ENCODE measurements at places on chromosomes 1 and 21.

- no peak for DNase-seq
Measured at GRCh38 chr21:32658524-32658923, 46.3 kb upstream of the CFAP298 start.

- DNase-seq = no peak
Measured at GRCh38 chr1:2494323-2494693, 18.2 kb downstream of the PLCH2 start.

DNA sequence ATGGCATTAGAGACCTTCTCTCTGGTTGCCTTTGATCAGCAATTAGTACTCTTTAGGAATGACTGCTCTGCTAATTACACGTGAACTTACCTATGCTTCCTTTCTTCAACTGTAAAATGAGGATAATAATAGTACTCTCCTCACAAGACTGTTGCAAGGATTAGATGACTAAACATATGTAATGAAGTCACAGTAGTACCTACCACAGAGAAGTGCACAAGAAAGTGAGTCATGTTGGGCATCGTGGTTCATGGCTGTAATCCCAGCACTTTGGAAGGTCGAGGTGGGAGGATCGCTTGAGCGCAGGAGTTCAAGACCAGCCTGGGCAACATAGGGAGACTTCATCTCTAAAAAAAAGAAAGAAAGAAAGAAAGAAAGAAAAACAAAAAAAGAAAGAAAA is 68.1 kb upstream of the AK4 start:
- DNase-seq = no peak

- no peak for DNase-seq
Measured at GRCh38 chr1:41444246-41444645, 40.2 kb downstream of the EDN2 start.

DNA sequence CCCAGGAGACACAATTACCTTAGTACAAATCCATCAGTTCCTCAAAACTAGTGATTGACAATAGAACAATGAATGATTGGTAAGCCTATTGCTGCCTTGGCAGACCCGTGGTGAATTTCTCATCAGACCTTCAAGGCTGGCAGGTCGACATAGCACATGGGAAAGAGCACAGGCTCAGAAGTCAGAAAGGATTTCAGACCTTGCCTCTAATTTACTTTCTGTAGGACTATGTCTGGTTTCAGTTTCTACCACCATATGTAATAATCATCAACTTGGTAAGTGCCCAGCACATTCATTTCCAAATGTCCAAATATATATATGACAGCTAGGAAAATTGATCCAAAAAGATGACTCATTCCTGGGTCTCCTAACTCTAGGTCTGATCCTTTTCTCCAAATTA is 62.5 kb upstream of the GRHL3 start:
- no peak for DNase-seq

DNA sequence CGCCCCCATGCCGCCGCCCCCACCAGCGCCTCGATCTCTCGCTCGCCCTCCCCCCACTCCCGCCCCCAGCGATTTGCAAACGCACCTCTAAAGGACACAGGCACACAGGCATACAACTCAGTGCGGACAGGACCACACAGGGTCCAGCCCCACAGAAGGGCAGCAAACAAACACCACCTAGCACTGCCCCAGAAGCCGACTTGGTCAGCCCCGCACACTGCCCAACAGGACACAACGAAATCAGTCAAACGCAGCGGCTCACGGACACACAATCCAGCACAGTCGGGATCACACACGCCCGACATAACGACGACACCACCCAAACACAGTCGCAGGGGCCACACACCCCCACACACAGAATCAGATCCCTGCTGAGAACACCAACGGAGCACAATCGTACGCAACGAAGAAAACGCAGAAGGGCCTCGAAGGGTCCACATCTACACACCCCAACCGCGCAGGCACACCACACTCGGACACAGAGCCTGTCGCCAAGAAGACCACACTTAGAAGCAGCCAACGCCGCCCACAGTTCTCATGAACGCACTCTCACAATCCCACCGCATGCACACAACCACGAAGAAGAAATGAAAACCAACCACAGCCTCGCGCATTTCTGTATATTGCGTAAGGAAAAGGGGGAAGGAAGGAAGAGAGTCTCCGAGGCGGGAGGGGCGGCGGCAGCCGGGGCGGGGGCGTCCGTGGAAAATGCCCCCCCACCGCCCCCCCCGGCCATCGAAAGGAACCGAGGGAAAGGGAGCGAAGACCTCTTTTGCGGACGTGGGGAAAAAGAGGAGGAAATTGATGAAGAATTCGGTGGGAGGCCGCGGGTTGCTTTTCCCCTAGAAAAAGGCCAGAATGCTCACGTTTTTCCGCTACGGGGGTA is 481 bp downstream of the TAL1 start:
- DNase-seq = no peak

GRCh38 chr1:206812471-206812870 is 40.2 kb upstream of the IL10 start:
- DNase-seq = no peak

GRCh38 chr1:58769809-58770320 is 14.0 kb downstream of the JUN start:
- no peak for DNase-seq

GRCh38 chr1:39566441-39567137 is 10.0 kb downstream of the PABPC4 start:
- no peak for DNase-seq

DNA sequence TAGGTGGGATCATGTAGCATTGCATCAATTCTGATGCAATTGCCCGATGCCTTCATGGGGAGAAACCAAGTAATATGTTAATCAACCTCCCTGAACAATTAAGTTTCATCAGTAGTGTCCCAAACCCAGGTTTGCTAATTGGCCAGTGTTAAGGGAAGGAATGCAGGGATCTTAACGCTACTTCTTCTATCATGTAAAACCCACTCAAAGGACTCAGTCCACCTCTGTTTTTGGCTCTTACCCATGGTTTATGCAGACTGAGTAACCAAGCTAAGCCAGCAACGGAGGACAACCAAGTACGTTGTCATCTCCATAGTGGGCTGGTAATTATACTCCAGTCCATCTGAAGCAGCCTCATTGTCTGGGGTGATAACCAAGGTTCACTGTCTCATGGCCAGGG is 203.0 kb upstream of the FMN2 start:
- no peak for DNase-seq

DNA sequence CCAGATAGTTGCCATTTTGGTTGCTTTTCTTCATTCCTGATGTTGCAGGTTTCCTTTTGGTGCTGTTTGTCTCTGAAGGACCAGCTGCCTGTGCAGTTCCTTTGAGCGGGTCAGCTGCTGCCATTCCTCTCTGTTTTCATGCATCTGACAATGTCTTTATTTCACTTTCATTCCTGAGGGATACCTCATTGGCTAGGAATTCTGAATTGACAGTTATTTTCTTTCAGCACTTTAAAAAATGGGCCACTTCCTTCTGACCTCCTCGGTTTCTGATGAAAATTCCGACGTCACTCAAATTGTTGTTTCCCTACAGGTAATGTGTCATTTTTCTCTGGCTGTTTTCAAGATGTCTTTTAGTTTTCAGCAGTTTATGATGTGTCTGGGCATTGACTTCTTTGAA is 24.8 kb downstream of the CCSAP start:
- no peak for DNase-seq

DNA sequence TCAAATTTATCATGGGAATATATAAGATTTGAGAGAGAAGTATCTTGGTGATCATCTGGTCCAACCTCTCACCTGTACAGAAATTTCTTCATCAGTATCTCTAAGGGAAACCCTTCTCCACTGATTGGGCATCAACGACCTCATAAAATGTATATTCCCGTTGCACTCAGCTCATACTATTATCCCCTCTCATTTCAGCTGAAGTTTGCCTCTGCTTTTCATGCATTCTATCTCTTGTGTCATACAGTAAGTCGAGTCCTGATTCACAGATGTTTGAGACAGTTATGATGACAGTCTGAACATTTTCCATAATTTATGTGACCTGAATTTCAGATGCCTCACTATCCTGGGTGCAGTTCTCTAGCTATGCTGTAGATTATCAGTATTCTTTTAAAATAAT is 21.0 kb downstream of the OR10R2 start:
- no peak for DNase-seq

DNA sequence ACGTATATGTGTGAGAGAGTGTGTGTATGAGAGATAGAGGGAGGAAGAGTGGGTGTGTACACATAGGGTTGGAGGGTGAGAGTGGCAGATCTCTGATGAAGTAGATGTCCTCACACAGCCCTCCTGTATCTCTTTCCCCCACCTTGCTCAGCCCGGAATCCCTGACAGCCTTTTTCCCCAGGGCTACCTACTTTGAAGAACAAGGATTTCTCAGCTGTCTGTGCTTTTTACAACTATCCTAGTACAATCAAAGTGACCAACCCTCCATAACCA is 29.1 kb upstream of the CADM3 start:
- no peak for DNase-seq

DNA sequence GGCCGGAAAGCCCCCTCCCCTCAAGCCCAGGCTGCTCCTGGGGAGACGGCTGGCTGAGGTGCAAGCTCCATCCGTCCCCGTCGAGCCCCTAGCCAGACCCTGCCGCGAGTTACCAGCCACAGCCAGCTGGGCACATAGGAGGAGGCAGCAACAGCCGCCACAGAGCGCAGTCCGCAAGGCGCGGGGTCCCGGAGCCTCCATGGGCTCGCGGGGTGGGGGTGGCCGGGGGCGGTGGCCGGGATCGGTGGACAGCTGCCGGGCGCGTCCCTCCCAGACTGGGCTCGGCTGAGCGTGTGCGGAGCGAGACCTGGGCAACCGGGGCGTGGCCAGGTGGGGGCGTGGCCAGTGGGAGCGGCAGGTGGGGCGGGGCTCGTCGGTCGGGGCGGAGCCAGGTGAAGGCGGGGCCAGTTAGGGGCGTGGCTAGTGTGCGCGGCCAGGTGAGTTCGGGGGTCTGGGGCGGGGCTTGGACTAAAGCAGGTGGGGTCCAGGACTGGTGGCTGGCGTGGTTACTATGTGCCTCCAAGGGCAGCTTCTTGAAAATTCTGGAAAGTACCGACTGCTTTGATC is at the start of gene CD164L2:
CD164L2 (minus strand) TSS at position 295 of the 567 bp plus-strand sequence; CDS start at position 201, 94 bp downstream.
- no peak for DNase-seq

DNA sequence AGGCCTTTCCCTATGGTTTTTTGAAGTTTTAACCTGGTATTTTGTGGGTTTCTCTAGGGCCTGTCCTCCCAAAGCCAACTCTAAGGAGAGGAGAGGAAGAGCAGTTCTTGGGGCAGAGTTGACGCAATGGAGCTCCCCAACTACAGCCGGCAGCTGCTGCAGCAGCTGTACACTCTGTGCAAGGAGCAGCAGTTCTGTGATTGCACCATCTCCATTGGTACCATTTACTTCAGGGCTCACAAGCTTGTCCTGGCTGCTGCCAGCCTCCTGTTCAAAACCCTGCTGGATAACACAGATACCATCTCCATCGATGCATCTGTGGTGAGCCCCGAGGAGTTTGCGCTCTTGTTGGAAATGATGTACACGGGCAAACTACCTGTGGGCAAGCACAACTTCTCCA is 38.2 kb downstream of the ZBTB40 start:
- no peak for DNase-seq

GRCh38 chr1:41768583-41768982 is 150.1 kb downstream of the HIVEP3 start:
- no peak for DNase-seq

DNA sequence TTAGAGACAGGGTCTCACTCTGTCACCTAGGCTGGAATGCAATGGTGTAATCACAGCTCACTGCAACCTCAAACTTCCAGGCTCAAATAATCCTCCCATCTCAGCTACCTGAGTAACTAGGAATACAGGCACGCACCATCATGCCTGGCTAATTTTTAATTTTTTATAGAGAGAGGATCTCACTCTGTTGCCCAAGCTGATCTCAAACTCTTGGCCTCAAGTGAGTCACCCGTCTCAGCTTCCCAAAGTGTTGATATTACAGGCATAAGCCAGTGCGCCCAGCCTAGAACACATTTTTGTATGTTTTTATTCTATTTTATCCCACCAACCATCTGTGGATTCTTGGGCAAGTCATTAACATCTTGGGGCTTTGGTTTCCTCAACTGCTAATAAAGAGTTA is 100.5 kb downstream of the AK5 start:
- no peak for DNase-seq

- no peak for DNase-seq
Measured at GRCh38 chr1:93814795-93815340, 64.1 kb downstream of the DNTTIP2 start.

DNA sequence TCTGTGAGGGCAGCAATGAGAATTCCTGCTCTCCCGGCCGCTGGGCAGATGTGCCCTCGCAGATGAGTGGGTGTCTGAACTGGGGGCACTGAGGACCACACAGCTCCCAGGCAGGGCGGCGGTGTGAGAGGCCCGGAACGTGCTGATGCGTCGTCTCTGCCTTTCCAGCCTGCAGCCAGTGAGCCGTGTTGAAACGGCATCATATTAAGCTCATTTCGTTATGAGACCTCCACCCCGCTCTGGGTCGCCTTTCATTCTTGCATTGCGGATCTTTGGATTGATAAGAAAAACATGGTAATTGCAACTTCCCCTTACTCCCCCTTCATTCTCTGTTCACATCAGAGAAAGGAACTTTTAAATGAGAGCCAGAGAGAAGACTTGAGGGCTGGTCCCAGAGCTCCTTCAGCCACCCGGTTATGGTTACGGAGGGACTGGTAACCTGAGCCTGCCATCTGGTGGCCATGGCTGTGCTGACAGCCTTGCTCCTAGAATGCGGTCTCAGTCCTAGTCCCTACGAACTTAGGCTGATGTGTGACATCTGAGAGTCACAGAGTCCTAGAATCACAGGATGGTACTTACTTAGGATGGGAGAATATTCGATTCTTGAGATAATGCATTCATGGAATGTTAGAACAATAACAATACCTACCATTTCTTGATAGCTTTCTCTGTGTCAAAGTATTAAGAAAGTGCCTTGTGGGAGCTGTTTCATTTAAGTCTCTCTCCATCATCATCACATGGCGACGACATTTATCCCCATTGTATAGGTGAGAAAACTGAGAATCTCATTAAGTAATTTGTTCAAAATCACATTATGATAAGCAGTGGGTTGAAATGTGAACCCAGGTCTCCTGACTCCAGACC is 271.0 kb downstream of the TRABD2B start:
- peak; percentile 40 for DNase-seq

DNA sequence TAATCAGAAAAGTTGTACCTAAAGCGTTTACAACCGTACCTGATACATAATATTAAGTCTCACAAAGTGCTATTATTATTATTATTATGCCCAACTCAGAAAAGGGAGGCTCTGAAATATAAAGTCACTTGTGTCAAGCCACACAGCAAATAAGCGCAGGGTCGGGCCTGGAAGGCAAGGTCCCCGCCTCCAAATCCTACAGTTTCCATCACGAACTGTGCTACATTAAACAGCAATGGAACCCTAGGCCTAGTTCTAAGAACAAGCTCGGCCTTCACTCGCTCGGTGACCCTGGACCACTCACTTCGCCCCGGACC is 549 bp downstream of the PARS2 start:
- peak; percentile 8 for DNase-seq

GRCh38 chr1:230301322-230301721 is 124.8 kb downstream of the PGBD5 start:
- DNase-seq = no peak

GRCh38 chr21:42373196-42373907 is 7.0 kb upstream of the TFF1 start:
- peak; percentile 5 for DNase-seq

DNA sequence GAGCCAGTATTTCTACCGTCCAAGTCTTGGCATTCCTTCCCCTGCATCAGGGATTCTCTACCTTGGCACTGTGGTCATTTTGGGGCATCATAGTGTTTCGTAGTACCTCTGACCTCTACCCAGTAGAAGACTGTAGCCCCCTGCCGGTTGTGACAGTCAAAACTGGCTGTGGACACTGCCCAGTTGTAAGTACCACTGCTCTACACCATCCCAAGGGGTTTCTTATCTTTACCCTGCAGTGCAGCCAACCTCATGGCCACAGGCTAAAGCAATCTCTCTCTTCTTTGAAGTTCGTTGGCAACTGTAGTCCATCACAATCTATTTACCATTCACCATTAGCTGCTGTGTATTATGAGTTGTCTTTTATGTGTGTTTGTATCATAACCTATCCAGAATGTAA is 29.3 kb upstream of the ERO1B start:
- DNase-seq = no peak

All from stimulated activated CD4-positive, alpha-beta T cell treated with anti-CD3 and anti-CD28 coated beads, Interleukin-1b, Interleukin-23, amount 100 ng/mL, for 4 hours (primary cell).